A549 treated with dexamethasone at 1 μM for 4 hours (cell line): ENCODE measurements at places on chromosomes 6 and 20. TPM values are rescaled to one million over a fixed set of nuclear protein-coding genes. Genes with fewer than 3 reads are reported as not detected.

Gene RGL2
- total RNA-seq = 8.6 to 14.7 TPM (median 12.5 TPM) in 5 replicates

Gene PRL
- total RNA-seq = not detected in 5 replicates

Gene GGT7
- 5.3 to 7.8 TPM (median 6.6 TPM) in 5 replicates for total RNA-seq

Gene HLA-DRA
- not detected in 5 replicates for total RNA-seq

Gene PNPLA1
- 0.03 TPM in 1 of 5 replicates, not detected in the others for total RNA-seq

Gene CYP39A1
- 0.06 TPM in 1 of 5 replicates, not detected in the others for total RNA-seq

Gene ADGRF5
- 0.01 TPM in 1 of 5 replicates, not detected in the others for total RNA-seq

Gene MICB
- 5.3 to 7.8 TPM (median 7.0 TPM) in 5 replicates for total RNA-seq

Gene ARMC12
- total RNA-seq = 0.23 to 1.1 TPM (median 0.74 TPM) in 5 replicates

Gene ADGRG6
- 43.7 to 81.4 TPM (median 72.2 TPM) in 5 replicates for total RNA-seq

Gene FAM184A
- total RNA-seq = 0.11 TPM in 1 of 5 replicates, not detected in the others

Gene PPP1R18
- total RNA-seq = 37.7 to 47.4 TPM (median 43.5 TPM) in 5 replicates

Gene GHRH
- not detected in 5 replicates for total RNA-seq

Gene TRIM15
- not detected in 5 replicates for total RNA-seq

Gene ADGRF4
- total RNA-seq = 16.3 to 19.6 TPM (median 17.1 TPM) in 5 replicates

Gene TSBP1
- not detected in 5 replicates for total RNA-seq

Gene APCDD1L
- total RNA-seq = 0.07 to 0.18 TPM (median 0.11 TPM) in 4 of 5 replicates, not detected in the other

Gene DNAH8
- not detected in 5 replicates for total RNA-seq

Gene GGTLC1
- not detected in 5 replicates for total RNA-seq

Gene KIAA0408
- total RNA-seq = 5.6 to 6.8 TPM (median 6.6 TPM) in 5 replicates

Gene PRSS16
- total RNA-seq = 2.4 to 3.8 TPM (median 3.2 TPM) in 5 replicates

Gene THEMIS
- not detected in 5 replicates for total RNA-seq

Gene C6orf132
- 2.8 to 5.1 TPM (median 4.0 TPM) in 5 replicates for total RNA-seq

Gene BMP2
- total RNA-seq = 0.18 to 0.41 TPM (median 0.26 TPM) in 5 replicates

Gene DEFB127
- total RNA-seq = not detected in 5 replicates
